ENCODE measurements at places on chromosomes 2 and 18.

GRCh38 chr2:234378440-234378839 is 118.4 kb downstream of the ARL4C start:
- DNase-seq, result no peak

DNA sequence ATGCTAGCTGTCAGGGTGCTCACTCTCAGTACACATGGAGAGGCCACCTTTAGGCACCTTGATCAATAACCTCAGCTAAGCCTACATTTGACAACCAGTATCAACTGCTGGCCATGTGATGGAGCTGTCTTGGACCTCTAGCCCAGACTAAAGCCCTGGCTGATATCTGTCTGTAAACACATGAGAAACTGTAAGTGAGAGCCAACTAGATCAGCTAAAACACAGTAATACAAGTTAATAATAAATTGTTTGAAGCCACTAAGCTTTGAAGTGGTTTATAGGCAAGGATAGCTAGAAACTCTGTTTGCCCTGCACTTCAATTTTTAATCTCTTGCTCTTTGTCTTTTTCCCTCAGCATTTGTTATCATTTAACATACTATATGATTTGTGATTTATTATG is 407.1 kb downstream of the SPAG16 start:
- no peak for DNase-seq

DNA sequence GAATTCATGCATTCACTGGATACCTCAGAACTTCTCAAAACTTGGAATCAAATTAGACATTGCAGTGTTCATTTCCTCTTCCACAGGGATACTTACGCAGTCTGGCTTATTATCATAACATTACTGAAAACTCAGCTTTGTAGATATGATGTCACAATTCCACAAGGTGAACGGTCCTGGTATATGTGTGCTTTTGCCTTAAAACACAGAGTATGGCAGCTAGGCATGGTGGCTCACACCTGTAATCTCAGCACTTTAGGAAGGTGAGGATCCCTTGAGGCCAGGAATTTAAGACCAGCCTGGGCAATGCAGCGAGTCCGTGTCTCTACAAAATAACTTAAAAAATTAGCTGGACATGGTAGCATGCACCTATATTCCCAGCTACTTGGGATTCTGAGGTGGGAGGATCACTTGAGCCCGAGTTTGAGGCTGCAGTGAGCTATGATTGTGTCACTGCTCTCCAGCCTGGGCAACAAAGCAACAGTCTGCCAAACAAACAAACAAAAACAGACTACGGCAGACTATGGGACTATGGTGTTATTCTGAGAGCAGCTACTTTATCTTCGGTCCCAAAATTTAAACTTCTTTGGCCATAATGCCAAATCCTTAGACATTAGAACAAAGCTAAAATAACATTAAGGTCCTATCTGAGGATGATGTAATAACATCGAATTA is 1191.9 kb upstream of the SLC39A10 start:
- DNase-seq, result no peak

GRCh38 chr2:125491663-125492062 is 1164.3 kb upstream of the GYPC start:
- DNase-seq, result no peak

DNA sequence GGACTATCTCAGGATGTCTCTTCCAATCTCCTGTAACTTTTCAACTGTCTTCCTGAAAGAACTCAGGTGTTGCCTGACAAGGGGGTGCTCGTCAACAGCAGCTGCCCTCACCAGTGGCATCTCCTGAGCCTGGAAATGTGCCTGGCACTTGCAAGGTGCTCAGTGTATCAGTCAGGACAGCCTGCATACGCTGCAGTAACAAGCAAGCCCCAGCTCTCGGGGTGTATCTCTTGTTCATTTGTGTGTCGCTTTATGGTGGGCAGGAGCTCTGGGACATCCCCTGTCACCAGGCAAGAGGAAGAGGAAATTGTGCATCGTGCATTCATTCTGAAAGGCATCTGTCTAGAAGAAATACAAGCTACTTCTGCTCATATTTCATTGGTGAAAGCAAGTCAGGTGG is 263.1 kb downstream of the DCDC2C start:
- no peak for DNase-seq

GRCh38 chr18:70373042-70373519 is 84.2 kb downstream of the SOCS6 start:
- DNase-seq, result no peak

DNA sequence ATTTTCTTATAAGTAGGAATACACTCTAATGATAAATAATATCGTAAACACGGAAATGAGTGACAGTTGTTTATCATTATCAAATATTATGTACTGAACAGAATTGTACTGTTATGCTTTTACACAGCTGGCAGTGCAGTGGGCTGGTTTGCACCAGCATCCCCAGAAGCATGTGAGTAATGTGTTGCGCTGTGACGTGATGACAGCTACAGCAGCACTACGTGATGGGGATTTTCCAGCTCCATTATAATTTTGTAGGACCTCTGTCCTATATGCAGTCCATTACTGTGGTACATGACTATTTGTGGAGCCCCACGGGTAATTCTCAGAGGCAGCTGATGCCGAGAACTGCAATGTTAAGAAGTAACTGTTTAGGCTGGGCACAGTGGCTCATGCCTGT is 77.3 kb upstream of the ATG16L1 start:
- DNase-seq, result no peak

DNA sequence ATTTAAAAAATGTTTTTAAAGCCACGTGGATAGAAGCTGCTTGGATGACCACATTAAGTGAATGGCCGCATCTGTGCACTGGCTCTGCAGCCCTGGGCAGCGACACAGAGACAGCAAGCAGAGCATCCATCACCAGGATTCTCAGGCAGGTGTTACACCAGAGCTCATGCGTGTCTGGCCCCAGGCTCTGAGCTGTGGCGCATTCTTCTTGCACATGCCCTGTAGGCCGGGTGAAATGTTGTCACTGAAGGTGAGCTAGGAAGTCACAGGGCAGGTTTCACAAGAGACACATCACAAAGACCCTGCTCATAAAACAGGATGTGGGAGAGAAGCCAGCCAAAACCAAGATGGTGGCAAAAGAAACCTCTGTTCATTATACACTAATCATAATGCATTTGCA is 8.4 kb upstream of the PXDN start:
- no peak for DNase-seq

DNA sequence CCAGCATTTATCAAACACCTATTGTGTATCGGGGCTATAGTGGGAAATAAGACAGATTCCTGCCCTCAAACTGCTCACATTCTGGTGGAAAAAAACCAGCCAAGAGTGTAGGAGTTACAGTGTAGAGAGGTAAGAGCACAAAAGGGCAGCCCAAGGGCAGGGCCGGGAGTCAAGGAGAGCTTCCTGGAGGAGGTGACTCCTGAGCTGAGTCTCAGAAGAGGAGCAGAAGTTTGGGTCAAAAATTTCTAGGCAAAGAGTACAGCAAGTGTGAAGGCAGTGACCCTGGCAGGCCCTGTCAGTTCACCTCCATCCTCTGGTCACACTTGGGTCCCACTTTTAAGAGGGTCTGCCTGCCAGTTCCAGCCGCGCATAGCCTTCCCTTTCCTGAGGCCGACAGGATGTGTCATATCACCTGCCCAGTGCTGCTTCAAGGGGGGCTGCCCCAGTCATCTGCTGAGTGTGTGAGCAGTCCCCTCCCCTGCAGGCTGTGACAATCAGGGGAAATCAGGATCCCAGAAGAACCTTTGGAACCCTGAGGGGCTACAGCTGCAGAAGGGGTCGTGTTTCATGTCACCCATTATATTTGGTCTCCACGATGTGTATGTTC is 118.4 kb downstream of the GLI2 start:
- no peak for DNase-seq

GRCh38 chr2:28355521-28356094 is 37.0 kb upstream of the FOSL2 start:
- no peak for DNase-seq

DNA sequence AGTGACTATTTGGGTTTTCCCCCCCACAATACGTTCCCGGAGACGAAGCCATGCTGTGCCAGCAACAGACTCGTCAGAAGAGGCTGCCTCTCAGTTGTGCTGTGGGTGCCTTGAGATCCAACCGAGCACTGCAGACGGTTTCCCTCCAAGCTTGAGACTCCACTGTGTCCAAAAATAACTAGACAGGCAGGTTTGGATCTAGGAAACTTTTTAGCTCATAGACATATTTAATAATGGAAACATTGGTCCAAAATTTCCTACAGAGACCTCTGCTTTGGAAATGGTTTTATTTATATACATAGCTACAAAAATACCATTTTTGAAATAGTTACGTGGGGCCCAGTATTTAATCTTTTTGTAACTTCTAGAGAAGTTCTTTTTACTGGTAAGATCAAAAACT is 63.1 kb upstream of the SPATS2L start:
- DNase-seq, result no peak

DNA sequence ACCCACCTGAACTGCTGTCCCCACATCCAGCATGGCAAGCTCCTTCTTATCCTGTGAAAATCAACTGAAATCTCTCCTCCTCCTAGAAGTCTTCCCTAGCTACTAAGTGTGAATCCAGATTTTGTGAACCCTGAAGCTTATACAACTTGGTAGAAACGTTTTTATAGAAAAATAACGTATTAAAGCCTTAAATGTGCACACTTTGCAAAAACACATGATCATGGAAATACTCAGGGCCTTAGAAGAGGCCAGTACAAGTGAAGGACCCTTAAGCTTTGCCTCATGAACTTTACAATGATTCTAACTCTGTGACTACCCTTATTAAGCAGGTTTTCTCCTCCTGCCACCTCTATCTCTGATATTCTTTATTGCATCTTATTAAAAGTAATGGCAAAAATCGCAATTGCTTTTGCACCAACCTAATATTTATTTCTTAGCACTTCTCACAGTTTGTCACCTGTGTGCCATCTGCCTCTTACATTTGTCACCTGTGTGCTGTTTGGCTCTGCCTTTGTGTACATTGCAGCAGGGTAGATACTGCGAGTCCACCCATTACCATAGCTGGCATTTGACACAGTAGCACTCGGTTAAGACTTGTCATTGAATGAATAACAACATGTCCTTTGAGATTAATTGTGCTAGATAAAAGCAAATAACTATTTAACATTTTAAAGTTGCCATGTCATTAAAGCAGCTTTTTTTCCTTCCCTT is 42.2 kb downstream of the FRZB start:
- no peak for DNase-seq

DNA sequence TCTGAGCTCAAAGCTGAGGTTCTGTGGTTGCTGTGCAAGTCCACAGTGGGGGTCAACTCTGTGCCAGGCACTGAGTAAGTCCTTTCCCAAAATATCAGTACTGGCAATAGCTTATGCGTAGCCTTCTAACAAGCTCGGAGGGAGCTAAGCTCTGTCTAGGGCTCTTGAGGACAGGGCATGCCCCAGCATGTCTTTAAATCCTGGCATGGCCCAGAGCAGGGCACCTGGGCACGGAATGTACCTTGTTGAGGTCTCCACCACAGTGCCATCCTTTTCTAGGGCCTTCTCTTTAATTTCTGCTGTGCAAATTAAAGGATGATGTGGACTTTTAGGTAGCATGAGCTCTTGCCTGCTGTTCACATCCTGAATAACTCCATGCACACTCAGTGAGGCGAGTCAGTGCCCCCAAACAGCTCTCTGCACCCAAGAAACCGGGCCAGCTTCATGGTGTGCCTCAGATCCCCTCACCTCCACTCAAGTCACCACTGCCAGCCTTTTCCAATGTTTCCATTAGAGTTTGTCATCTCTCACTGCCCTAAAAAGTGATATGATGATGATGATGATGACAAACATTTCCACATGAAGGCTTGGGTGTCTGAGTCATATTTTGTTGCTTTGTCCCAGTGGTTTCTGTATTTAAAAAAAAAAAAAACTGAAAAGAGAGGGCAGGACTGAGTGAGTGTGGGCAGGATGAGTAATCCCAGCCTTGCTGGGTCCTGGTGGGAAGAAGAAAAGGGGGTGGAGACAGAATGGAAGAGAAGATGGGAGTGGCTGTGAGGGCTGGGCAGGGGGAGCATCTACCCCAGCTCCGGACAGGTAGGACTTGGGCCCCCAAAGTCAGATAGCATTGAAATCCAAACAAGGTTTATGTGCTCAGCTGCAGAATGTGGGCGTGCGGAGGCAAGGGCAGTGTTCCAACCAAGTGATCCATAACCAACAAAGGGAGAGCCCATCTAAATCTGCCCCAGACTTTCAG is 78.9 kb downstream of the ZBTB7C start:
- DNase-seq, result no peak

DNA sequence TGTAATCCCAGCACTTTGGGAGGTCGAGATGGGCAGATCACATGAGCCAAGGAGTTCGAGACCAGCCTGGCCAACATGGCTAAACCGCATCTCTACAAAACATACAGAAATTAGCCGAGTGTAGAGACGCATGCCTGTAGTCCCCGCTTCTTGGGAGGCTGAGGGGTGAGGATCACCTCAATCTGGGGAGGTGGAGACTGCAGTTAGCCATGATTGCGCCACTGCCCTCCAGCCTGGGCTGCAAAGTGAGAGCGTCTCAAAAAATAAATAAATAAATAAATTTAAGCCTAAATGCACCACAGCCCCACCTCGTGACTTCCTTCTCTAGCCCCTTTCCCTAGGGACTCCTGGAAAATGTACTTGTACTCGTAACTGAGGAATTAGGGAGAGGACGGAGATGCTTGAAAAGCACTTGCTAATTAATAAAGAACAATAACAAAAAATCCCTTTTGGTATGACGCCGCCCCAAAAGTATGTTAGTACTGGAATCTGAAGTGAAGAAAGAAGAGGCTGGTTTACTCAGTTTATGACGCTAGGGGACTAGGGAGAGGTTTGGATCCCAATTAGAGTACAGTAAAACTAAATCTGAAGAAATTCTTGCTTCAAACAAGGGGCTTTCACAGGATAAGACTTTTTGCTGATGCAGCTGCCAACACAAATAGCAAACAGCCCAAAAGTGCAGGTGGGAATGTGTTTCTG is 887 bp upstream of the ZNF396 start:
- no peak for DNase-seq

DNA sequence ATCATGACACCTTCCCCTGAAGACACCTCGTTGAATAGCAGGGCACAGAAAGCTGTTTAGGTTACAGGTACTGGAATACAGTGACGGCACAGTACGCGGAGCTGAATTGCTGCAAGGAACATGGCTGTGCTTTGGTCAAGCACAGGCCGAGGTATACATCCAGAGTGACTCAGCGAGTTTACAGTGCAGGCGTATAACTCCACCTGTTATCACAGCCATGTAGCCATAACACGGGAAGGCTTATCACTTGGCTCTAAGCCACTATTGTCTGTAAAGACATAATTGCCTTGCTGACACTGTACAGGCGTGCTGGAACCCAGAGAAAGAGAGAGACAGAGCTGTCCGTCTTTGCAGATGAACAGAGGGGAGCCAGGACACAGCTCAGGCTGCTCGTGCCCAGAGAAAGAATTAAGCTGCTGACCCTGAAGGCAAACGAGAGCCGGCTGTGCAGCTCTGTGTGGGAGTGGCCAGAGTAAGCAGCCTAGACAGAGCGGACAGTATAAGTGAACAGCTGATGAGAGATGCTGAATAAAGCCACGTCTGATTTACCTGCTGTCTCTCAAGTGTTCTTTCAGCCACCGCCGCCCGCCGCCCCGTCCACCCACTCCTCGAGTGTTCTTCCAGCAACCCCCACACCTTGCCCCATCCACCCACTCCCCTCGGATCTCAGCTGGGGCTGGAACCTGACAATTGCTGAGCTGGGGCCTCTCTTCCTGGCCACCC is 87.3 kb upstream of the PPP1CB start:
- DNase-seq, result no peak

GRCh38 chr2:118846953-118847761 is at the start of gene EN1:
EN1 (minus strand) TSS chr2:118847648; CDS start chr2:118847167, 481 bp downstream.
- no peak for DNase-seq

- DNase-seq, result no peak
Measured at GRCh38 chr2:86039963-86040655, 65.6 kb downstream of the POLR1A start.

GRCh38 chr18:42268798-42269197 is 313.8 kb downstream of the PIK3C3 start:
- DNase-seq, result no peak

- DNase-seq, result no peak
Measured at GRCh38 chr2:232549655-232550353, 553 bp downstream of the TIGD1 start.

Data from stimulated activated CD8-positive, alpha-beta memory T cell treated with anti-CD3 and anti-CD28 coated beads, Interleukin-4, amount 100 ng/mL, for 1 hour (primary cell).